Renal cortical epithelial cell (primary cell): ENCODE measurements at places on chromosomes 4 and X.
A peak's percentile ranks its signal among the peaks of the same experiment; 100 is the strongest.

DNA sequence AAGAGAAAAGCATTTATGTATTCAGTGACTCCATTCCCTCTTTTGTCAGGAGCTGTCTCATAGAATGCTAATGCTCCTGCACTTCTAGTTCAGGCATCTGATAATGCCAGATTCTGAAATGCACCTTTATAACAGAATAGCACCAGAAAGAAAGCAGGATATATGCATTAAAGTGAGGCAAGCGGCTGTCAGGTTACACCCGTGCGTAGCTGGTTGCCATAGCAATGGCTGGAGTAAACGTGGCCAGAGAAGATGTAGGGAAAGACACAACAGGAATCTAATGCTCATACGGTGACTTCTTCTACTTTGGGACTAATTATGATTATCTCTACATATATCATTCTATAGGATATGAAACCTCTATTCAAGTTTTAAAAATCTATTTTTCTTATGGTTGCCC lies 5.9 kb downstream of the EMCN start:
- no peak for DNase-seq

GRCh38 chr4:10619220-10619619 lies 65.3 kb downstream of the CLNK start:
- DNase-seq: peak; percentile 52

- peak; percentile 16 for DNase-seq
Measured at GRCh38 chr4:100936661-100937375, 410.5 kb downstream of the PPP3CA start.

DNA sequence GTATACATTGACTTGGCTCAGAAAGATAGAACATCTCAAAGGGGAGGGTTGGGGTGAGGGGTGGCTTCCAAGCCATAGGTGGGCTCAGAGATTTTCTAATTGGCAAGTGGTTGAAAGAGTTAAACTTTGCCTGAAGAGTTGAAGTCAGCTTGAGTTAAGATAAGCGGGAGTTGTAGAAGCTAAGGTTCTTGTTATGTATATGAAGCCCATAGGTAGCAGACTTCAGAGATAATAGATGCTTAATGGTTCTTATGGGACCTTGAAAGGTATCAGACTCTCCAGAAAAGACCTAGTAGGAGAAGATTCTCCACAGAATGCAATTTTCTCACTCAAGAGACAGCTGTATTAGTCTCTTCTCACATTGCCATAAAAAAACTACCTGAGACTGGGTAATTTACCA lies 599.1 kb upstream of the CPEB2 start:
- no peak for DNase-seq

GRCh38 chr4:107317611-107318010 lies 281.5 kb upstream of the DKK2 start:
- no peak for DNase-seq

DNA sequence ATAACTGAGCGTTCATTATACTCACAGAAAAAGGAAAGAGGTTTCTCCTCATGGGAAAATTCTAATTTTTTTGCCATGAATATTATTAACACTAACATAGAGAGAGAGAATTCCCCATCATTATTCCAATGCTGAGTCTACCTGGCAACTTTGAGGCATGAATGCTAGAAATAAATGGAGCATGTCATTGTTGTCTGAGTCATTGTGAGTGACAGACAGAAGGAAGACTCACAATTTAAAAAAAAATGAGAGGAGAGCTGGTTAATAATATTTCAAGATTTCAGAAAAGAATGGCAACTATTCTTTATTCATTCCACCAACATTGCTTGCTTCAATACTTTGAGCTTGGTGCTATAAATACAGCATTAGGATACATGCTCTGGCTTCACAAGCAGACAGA lies 170.4 kb upstream of the HS3ST1 start:
- DNase-seq: peak; percentile 80

DNA sequence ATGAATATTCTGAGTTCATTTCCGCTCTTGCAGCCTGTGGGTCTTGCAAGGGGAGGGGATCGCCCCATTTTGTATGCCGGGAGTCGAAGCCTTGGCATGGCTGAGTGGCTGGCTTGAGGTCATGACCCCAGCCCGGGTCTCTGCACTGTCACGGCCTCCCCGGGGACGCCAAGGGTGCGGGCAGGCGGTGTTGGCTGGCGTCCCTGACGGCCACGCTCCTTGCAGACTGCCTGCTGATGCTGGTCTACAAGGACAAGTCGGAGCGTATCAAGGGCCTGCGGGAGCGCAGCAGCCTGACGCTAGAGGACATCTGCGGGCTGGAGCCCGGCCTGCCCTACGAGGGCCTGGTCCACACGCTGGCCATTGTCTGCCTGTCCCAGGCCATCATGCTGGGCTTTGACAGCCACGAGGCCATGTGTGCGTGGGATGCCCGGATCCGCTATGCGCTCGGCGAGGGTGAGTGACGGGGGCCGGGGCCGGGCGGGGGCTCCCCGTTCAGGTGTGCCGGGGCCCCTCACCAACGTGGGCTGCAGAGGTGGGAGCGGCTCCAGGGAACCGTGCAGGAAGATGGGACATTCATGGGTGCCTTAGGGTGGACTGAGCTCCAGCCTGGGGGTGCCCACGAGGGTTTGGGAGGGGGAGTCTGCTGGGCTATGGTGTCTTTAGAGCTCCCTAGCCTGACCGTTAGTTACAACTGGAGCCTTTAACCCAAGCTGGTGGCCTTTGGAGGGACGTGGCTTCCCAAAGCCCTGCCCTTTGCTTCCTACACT lies 10.3 kb downstream of the DOK7 start:
- DNase-seq: no peak

- no peak for DNase-seq
Measured at GRCh38 chr4:41064953-41065352, 149.4 kb downstream of the APBB2 start.

DNA sequence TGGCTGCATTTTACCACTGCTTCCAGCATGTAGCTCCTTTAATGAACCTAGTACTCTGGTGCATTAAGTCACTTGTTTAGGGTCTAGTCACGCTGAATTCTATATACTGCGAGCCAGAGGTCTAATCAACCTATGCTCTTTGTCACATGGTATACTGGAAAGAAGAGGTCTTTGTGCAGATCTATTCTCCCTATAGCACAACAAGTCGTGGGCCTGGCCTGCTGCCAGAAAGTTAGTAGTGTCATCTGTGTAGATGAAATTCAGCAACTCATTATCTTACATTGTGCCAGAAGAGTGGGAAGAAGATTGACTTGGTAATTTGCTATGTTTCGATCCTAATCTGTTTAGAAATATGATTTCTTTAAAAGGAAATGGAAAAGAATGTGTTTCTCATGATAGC lies 80.8 kb downstream of the AWAT2 start:
- DNase-seq: no peak

GRCh38 chr4:6345096-6345830 lies 75.6 kb downstream of the WFS1 start:
- DNase-seq: no peak

- DNase-seq: peak; percentile 41
Measured at GRCh38 chr4:175346376-175346775, 428.2 kb downstream of the ADAM29 start.

GRCh38 chr4:74328501-74328900 lies 20.2 kb downstream of the EPGN start:
- no peak for DNase-seq

DNA sequence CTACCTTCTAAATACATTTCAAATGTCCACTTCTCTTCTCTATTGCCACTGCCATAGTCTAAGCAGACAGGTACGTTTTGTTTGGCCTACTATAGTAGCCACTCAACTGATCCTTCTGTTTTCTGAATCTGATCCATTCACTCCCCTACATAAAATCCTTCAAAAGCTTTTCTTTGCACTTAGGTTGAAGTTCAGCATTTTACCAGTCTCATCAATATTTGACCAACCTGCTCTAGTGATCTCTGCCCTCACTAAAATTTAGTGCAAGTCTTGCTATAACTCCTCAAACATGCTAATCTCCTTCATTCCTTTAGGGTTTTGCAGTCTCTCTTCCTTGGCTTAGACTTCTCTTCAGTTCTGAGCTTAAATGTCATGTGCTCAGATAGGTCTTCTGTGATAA lies 33.4 kb downstream of the EGF start:
- no peak for DNase-seq

- DNase-seq: no peak
Measured at GRCh38 chrX:101419489-101419888, 11.5 kb downstream of the HNRNPH2 start.

- DNase-seq: no peak
Measured at GRCh38 chr4:15584785-15585184, 70.4 kb downstream of the FBXL5 start.

DNA sequence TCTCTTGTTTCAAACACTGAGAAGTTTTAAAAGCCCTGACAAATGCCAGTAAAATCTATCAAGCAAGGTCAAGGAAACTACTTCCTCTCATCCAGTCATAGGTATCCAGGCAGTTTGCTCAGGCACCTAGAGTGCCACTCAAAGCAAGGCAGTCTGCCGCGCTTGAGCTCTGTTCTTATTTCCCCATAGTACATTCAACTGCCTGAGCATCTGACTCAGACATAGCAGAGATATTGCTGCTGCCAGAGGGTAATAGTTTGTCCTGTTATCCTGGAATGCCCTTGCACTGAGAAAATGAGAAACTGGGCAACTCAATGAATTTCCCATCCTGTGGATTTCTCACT lies 16.1 kb upstream of the ATP8A1 start:
- peak; percentile 96 for DNase-seq

DNA sequence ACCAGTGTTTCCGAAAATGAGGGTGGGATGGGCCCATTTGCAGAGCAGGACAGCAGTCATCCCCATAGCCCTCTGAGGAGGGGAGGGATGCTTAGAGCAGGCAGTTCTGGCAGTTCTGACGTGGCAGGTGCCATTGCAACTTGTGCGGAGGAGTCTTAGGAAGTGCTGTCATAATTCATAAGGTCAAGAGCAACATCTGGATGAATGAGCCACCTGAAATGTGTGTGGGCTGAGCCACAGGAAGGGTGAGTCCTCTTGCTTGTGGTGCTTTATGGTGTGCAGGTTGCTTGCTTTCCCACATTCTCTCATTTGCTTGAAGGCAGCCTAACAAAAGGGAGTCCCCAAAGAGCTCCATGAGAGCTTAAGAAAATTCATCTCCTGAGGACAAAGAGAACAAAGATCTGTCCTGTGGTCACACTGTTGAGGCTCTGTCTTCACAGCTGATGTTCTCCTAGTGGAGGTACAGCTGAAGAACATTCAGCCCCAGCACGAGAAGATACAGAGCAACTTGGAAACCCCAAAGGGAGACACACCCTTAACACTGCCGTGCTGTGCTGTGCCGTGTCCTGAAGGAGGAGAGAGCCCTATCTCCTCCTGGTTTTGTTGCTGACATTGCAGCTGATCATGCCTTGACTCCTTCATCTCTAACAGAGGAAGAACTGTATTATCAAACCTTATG lies 60.3 kb downstream of the DLG3 start:
- DNase-seq: no peak

GRCh38 chr4:156169861-156170260 lies 216.2 kb upstream of the CTSO start:
- DNase-seq: no peak

- no peak for DNase-seq
Measured at GRCh38 chr4:139736274-139736660, 70.6 kb downstream of the MGST2 start.

DNA sequence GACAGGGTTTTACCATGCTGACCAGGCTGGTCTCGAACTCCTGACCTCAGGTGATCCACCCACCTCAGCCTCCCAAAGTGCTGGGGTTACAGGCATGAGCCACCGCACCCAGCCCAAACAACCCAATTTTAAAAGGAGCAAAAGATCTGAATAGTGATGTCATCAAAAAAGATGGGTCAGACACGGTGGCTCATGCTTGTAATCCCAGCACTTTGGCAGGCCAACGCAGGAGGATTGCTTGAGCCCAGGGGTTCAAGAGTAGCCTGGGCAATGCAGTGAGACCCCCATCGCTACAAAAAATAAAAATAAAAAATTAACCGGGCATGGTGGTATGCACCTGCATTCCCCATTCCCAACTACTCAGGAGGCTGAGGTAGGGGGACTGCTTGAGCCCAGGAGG lies 6.1 kb downstream of the ELF2 start:
- DNase-seq: no peak

GRCh38 chr4:185529413-185529812 lies 5.9 kb downstream of the PDLIM3 start:
- DNase-seq: no peak

DNA sequence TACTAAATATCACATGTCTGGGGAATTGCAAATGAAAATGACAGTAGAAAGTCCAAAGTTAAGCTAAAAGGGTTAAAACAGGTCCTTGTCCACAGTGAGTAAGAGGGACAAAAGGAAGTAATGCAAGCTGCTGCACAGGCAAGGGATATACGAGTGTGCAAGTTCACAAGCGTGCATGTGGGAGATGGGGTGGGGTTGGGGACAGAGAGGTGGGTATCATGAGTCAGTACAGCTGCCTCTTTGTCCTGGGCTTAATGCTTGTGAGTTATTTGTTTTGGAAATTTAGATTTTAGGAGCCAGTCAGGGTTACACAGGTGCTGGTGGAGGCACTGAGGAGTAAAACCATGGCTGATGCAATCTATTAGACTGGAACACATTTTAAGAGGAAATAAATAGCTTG lies 3.3 kb upstream of the GPRASP2 start:
- DNase-seq: no peak

GRCh38 chr4:133775881-133776280 lies 425.7 kb downstream of the PABPC4L start:
- DNase-seq: peak; percentile 18

DNA sequence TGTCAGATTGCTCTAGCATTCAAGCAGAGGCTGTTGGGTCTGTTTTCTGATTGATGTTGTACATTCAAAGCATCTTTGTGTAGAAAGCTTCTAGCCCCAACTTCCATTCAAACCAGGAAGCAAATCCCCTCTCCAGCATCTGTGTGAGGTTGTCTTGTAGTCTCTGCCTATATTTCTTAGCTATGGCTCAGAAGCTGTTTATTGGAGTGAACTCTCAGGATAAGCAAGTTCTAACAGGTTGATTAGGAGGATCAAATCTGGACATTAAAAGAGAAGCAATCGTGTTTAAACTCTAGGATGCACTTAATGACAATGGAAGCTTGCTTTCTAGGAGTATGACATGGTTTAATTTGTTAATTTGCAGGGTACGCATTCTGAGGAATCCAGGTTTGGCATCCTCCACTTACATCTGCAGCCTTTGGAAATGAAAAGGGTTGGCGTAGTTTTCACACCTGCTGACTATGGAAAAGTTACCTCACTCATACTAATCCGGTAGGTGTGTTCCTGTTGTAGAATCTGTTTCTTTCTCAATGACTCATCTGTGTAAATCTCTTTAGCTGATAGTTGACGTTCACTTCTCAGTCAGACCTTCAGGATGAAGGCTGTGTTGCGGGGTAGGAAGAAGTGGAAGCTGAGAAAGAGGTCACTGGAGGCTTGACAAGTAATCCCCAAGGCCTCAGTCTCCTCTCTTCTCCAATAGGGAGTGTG lies 88.0 kb upstream of the TLR2 start:
- no peak for DNase-seq

DNA sequence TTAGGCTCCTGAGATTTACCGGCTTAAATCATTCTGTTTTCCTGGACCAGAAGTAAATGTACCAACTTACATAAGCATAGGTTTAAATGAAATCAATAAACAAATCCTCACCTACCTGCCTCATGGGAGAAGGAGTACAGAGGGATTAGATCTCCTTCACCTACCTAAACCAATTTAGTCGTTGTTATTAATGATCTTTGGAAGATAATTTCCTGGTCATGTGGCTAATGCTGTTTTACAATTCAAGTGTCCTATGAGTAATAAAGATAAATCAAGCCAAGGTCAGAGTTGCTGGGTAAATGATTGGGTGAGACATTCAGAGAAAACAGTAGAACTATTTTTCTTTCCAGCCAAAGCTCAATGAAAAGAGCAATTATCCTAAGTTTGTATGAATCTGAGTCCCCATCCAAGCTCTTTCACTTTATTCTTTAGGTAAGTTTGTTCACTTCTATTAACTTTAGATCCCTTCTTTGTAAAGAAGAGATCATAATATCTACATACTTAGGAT lies 423.0 kb upstream of the FAM241A start:
- DNase-seq: no peak
